SK-MEL-5 (cell line): ENCODE measurements at places on chromosomes 11 and 22. TPM values are rescaled to one million over a fixed set of nuclear protein-coding genes. Genes with fewer than 3 reads are reported as not detected.
A peak's percentile ranks its signal among the peaks of the same experiment; 100 is the strongest.

Gene ADM
- 113 and 114 TPM in 2 replicates for total RNA-seq

DNA sequence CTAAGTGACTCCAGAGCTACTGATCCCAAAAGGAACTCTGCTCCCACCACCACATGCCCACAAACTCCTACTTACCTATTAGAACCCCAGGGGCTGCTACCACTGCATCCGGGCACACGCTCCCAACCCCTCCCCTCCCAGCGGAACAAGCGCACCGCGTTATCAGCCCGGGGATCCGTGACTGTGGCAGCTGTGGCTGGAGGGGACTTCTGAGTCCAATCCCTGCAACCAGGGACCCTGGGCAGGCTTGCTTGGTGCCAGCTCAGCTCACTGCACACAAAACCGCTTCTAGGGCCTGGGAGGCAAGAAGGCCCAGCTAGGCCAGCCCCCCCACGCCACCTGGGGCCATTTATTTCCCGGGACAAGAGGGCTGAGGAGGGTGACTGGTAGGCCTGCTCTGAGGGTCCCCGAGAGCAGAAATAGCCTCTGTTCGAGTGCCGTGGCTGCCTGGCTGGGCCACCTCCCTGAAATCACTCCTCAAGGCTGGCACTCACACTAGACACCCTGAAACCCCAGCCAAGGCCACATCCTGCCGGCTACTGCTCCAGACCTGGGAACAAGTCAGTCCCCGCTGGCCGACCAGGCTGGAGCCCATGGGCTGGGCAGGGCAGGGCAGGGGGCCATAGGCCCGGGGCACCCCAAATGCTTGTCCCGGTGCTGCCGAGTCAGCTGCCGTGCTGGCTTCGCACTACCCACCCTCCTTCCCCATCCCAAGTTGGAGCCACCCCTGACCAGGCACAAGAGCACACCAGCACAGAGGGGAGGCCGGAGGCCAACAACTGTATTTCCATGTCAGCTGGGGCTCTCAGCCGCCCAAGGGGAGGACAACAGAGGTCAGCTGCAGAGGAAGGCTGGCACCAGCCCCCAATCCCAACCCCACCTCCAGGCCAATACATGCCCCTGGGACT is 1.9 kb upstream of the IFITM10 start:
- DNase-seq: no peak

- DNase-seq: no peak
Measured at GRCh38 chr11:124934862-124935547, 842 bp downstream of the HEPACAM start.

Gene PITPNM1
- 9.3 and 10.8 TPM in 2 replicates for total RNA-seq

DNA sequence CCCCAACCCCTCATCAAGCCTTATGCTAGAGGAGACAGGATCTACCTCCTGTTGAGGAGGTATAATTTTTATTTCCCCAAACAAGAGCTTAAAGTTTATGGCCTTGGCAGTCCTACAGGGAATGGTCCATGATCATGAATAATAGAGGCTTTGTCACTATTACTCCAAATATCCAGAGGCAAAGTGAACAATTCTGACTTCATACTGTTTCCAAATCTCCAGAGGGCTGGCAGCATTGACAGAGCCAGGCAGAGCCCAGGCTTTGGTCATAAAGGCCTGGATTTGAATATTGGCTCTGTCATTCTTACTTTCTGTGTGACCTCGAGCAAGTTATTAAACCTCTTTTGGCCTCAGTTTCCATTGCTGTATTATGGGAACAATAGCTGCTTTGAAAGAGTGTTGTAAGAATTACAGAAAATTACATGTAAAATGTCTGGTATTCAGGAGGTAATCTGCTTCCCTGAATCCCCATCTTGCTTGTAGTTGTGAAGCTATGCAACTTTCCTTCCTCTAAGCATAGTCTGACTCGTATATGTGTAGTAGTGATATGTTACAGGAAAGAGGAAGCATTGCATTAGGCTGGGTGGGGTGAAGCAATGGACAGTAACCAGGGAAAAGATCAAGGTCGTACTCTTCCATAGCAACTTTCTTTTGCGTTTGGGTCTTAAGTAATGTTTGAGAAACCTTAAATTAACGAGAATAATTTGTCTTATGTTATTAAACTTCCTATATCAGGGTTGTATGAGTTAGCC is 88.8 kb downstream of the CD44 start:
- DNase-seq: peak; percentile 77
